ENCODE measurements at places on chromosomes 16 and 17. TPM values are rescaled to one million over a fixed set of nuclear protein-coding genes. Genes with fewer than 3 reads are reported as not detected.

The CLEC10A gene
- total RNA-seq: 0.42 TPM

The CACNG3 gene
- total RNA-seq: not detected

The GSPT1 gene
- 237 TPM for total RNA-seq

- DNase-seq: no peak
These were observed 874 bp downstream of the SLC25A19 start for GRCh38 chr17:75288359-75288758.

DNA sequence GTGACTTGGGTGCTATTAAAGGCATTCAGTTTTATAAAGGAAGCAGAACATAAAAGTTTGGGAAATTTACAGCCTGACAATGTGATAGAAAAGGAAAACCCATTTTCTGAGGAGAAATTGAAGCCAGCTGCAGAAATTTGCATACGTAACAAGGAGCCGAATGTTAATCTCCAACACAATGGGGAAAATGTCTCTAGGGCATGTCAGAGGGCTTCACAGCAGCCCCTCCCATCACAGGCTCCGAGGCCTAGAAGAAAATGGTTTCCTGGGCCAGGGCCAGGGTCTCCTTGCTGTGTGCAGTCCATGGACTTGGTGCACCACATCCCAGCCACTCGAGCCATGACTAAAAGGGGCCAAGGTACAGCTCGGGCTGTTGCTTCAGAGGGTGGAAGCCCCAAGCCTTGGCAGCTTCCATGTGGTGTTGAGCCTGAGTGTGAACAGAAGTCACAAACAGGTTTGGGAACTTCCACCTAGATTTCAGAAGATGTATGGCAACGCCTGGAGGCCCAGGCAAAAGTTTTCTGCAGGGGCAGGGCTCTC lies 23.9 kb upstream of the TOM1L1 start:
- DNase-seq: no peak

All from CD8-positive, alpha-beta memory T cell (primary cell).